ENCODE measurements at places on chromosomes 4 and X. TPM values are rescaled to one million over a fixed set of nuclear protein-coding genes. Genes with fewer than 3 reads are reported as not detected.

CTAG2 gene
- not detected for total RNA-seq

FGFR3 gene
- 1.4 TPM for total RNA-seq

ADH4 gene
- not detected for total RNA-seq

RBM46 gene
- total RNA-seq, result not detected

PARM1 gene
- 0.47 TPM for total RNA-seq

STIM2 gene
- 9.3 TPM for total RNA-seq

GASK1B gene
- 99.3 TPM for total RNA-seq
